Activated naive CD8-positive, alpha-beta T cell treated with anti-CD3 and anti-CD28 coated beads for 36 hours (primary cell): ENCODE measurements at places on chromosomes 3 and 15. TPM values are rescaled to one million over a fixed set of nuclear protein-coding genes. Genes with fewer than 3 reads are reported as not detected.

ATP13A5 gene
- total RNA-seq = not detected

PLS1 gene
- total RNA-seq = 6.2 TPM

DNASE1L3 gene
- total RNA-seq = not detected

SLC9C1 gene
- not detected for total RNA-seq

FAM81A gene
- 1.6 TPM for total RNA-seq

SLC6A1 gene
- not detected for total RNA-seq

SRGAP3 gene
- total RNA-seq = 1.3 TPM

PPP1R14D gene
- total RNA-seq = not detected

LRRC34 gene
- total RNA-seq = 4.4 TPM

THAP10 gene
- 0.43 TPM for total RNA-seq

ZCWPW2 gene
- total RNA-seq = 0.32 TPM

PDZRN3 gene
- total RNA-seq = not detected

IDH3A gene
- 149 TPM for total RNA-seq

EPHB1 gene
- total RNA-seq = not detected

VEPH1 gene
- not detected for total RNA-seq
